ENCODE measurements at places on chromosomes 7 and 10. TPM values are rescaled to one million over a fixed set of nuclear protein-coding genes. Genes with fewer than 3 reads are reported as not detected.

The ZNF138 gene
- total RNA-seq: 2.6 TPM

The PLXNA4 gene
- 0.79 TPM for total RNA-seq

The NAT16 gene
- total RNA-seq: 0.15 TPM

The GNA12 gene
- 33.0 TPM for total RNA-seq

The DGKI gene
- 0.29 TPM for total RNA-seq

The ABCA13 gene
- total RNA-seq: 0.05 TPM

The SH2D4B gene
- total RNA-seq: 0.09 TPM

The ENO4 gene
- total RNA-seq: 0.06 TPM

The ZDHHC16 gene
- total RNA-seq: 53.7 TPM

The EIF5AL1 gene
- 2.3 TPM for total RNA-seq

The NPC1L1 gene
- total RNA-seq: 0.08 TPM

The ITPRID1 gene
- not detected for total RNA-seq

The AKR1E2 gene
- 5.6 TPM for total RNA-seq

The PDE1C gene
- 3.4 TPM for total RNA-seq

The RET gene
- 0.52 TPM for total RNA-seq

The FAM25G gene
- 1.1 TPM for total RNA-seq

The SP8 gene
- total RNA-seq: not detected

The FGFR2 gene
- 0.44 TPM for total RNA-seq

The MGAM2 gene
- total RNA-seq: not detected

The GPC2 gene
- total RNA-seq: 1.0 TPM

The PPP1R17 gene
- not detected for total RNA-seq

The CCDC172 gene
- total RNA-seq: not detected

The AQP1 gene
- total RNA-seq: 0.67 TPM

The LDB1 gene
- 39.9 TPM for total RNA-seq

The CNNM2 gene
- 5.6 TPM for total RNA-seq

The TAS2R60 gene
- not detected for total RNA-seq

The FAM131B gene
- 0.49 TPM for total RNA-seq

The MOGAT3 gene
- total RNA-seq: not detected

The MYPN gene
- 3.0 TPM for total RNA-seq

The ADAM12 gene
- 3.7 TPM for total RNA-seq

The RELN gene
- total RNA-seq: 0.01 TPM

The ADAP1 gene
- 3.4 TPM for total RNA-seq

The ZNF488 gene
- 14.5 TPM for total RNA-seq

The MET gene
- 84.4 TPM for total RNA-seq

The TET1 gene
- 0.59 TPM for total RNA-seq

The MRC1 gene
- not detected for total RNA-seq

The BICC1 gene
- total RNA-seq: 19.6 TPM

The FFAR4 gene
- total RNA-seq: 0.13 TPM

The PILRB gene
- 26.3 TPM for total RNA-seq

The ZC3HAV1L gene
- 4.8 TPM for total RNA-seq

The SSC4D gene
- 0.73 TPM for total RNA-seq

Measured in A549 treated with Mapracorat at 1 μM for 4 hours (cell line).